ENCODE measurements at places on chromosomes 4 and X.

- DNase-seq = no peak
These were observed 589.0 kb upstream of the FAM241A start for GRCh38 chr4:111556141-111556781.

DNA sequence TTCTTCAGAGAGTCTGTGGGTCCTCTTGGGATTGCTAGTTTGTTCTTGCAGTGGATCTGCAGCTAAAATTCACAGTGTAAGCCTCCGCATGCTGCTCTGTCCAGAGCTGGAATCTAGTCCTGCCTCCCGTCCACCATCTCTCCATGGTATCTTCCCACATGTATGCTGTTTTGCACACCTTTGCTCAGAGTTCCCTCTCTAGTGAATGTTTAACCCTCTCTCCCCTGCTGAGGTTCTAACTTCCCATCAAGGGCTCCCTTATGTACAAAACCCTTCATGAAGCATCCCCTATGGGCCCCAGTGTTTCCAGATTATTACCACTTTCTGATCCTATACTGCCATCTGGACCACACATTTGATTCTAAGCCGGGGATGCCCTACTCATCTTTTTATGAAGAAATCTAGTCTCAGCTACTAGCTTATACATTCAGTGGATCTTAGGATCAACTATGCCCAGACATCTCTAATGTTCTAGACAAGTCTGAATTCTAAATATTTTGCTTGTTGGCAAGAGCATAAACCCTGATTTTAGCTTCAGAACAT lies 157.3 kb downstream of the CPEB2 start:
- no peak for DNase-seq

- DNase-seq = no peak
These were observed 32.4 kb downstream of the PRMT9 start for GRCh38 chr4:147651563-147651962.

DNA sequence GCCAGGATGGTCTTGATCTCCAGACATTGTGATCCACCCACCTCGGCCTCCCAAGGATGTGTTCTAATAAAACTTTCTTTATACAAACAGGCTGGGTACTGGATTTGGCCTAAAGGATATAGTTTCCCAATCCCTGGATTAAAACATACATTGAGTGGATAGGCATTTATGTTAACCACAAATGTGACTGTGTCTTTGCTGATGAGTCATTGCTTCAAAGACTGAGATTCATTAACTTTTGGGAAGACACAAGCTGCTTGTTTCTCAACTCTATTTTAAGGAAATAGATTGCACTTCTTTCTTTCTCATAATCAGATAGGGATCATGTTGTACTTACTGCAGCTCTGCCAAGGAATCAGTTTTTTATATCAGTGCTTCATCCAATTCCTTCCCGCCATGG lies 131.3 kb upstream of the AGA start:
- DNase-seq = no peak

GRCh38 chr4:138037696-138038095 lies 204.5 kb downstream of the SLC7A11 start:
- no peak for DNase-seq

DNA sequence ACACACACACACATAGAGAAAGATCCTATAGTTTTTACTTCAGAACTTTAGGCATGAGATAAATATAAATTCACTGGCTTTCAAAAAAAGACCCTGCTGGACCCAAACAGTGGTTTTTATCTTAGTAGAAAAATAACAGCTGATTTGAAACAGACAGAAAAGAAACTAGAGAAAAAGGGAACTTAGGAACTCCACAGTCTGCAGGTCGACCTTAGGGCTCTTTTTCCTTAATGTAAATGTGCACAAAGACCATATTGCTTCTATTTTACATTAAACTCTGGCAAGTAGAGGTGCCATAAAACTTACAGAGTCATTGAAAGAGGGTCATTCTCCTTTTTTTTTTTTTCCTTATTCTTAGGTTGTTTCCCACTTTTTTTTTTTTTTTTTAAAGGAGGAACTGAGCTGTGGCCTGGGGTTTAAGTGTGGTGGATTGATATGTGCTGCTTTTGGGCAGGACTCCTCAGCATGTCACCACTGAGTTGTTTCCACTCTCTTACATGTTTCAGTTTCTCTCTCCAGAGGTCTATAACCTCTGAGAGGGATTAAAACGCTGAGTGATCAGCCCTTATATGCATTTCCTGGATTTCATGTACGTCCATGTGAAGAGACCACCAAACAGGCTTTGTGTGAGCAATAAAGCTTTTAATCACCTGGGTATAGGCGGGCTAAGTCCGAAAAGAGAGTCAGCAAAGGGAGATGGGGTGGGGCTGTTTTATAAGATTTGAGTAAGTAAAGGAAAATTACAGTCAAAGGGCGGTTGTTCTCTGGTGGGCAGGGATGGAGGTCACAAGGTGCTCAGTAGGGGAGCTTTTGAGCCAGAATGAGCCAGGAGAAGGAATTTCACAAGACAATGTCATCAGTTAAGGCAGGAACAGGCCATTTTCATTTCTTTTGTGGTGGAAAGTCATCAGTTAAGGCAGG lies 70.8 kb upstream of the PACRGL start:
- DNase-seq = no peak

GRCh38 chr4:47525154-47525819 lies 40.2 kb downstream of the ATP10D start:
- no peak for DNase-seq

DNA sequence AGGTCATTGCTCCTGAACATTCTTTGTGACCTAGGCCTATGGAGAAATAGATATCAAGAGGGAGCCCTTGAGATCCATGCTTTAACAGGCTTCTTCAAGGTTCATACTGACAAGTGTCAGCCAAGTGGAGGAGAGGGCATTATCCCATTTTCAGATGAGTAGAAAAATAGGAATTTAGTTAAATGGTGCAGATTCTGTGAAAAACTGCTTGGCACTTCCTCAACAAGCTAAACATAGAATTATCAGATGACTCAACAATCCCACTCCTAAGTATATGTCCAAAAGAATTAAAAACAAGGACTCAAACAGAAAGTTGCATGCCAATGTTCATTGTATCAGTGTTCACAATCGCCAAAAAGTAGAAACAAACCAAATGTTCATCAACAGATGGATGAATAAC lies 43.8 kb upstream of the KCNIP4 start:
- no peak for DNase-seq

DNA sequence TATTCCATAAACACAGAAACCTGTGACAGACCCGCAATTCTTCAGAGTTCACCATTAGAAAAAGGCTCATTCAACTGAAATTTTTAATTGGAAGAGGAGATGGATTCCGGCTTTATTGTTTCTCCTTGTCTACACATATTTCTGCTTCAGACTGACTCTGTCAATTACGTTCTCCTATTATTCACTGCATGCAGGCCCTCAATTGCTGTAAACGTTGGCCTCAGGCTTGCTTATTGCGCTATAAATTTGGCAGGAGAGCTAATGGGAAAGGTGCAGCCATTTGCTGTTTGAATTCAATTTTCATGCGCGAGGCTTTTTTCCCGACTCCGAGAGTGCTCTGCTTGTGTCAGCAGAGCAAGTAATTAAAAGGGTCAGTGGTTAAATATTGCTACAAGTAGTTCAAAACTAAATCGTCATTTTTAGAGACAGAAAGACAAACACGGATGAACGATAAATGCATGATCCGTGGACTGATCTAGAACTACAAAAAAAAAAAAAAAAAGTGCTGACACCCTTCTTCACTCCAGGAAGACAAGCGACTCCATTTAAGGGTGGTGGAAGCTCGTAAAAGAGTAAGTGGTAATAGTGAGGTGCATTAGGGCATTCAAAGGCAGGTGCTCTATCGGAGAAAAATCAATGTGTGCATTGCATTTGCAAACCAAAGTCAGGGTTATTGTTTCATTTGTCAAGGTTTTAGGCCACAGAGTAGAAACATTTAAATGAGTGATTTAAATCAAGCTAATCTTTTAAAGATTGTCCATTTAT lies 841.6 kb upstream of the FRG1 start:
- no peak for DNase-seq

- peak; percentile 82 for DNase-seq
These were observed at the start of gene NHS for GRCh38 chrX:17374619-17375366. Gene NHS, plus strand, starts transcription at chrX:17375200. Its CDS starts 558 bp downstream, at chrX:17375758.

DNA sequence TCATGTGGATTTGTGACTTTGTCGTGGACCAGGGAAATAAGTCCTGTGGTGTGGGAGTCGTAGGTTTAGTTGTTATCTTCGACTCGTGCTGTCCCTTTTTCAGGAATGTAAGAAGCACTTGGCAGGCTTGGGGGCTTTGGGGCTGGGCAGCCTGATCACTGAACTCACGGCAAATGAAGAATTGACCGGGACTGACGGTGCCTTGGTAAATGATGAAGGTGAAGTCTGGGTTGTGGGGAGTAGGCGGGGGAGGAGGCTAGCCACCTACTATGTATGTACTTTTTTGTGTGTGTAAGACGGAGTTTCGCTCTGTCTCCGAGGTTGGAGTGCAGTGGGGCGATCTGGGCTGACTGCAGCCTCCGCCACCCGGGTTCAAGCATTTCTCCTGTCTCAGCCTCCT lies 1.2 kb downstream of the TAF1 start:
- DNase-seq = no peak

DNA sequence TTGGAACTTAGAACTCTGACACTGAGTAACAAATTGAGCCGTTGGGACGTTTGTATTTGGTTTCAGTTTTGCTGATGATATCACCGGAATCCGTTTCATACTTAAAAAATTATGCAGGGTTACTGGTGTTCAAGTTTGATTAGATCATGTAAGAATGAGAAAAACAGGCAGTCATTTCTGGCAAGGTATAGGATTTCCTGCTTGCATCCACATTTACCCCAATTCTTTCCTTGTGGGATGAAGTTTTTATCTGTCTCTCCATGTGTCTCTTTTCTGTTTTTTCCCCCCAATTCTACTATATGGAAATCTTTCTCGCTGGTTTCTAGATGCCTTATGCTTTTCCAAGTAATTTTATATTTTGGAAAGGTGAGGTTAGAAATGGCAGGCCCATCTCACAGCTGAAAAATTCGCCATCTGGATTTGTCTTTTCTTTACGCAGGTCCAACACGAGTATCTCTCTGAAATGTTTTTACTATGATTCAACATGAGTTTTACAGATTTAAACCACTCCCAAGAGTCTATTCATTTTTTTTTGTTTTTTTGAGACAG lies 197.9 kb downstream of the SHOX start:
- no peak for DNase-seq

- no peak for DNase-seq
These were observed 71.3 kb upstream of the ANXA3 start for GRCh38 chr4:78480286-78480685.

GRCh38 chrX:124005228-124005627 lies 43.7 kb downstream of the STAG2 start:
- DNase-seq = no peak

DNA sequence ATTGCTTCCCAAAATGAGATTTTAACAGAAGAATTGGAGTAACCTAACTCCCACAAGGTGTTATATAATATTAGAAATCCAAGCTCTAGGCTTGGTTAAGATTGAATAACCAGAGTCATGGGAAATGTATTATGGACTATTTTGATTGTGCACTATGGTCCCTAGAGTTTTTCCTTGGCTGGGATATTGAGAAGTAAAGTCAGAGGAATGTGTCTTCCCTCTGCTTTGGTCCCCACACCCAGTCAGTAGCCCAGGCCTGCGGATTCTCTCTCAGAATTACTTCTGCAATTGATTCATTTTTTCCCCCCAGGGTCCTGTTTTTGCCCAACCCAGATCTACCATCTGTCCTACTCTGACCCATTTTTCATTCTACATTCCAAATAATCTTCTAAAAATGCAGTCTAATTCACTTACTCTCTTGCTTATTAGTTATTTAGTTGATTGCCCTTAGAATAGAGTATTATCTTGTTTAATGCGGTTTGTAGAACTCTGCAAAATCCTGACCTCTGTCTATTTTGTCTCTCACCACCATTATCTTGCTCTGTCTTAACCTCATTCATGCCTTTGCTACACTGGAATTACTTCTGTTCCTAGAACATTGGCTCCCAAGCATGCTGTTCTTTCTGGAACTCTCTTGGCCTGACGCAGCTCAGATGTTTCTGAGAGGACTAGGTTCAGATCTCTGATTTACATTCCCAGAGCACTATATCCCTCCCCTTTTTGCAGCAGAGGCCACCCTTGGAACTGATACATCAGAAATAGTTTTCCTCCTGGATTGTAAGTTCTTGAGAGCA lies 23.6 kb downstream of the GUCY1A1 start:
- no peak for DNase-seq

Measured in glutamatergic neuron (in vitro differentiated cells).